Camera-type eye (tissue), 1 donor: ENCODE measurements at places on chromosomes 6 and 20. TPM values are rescaled to one million over a fixed set of nuclear protein-coding genes. Genes with fewer than 3 reads are reported as not detected.

ME1 gene
- 17.9 TPM for total RNA-seq

ULBP3 gene
- total RNA-seq: 4.2 TPM

MTG2 gene
- total RNA-seq: 26.1 TPM

CYB5R4 gene
- total RNA-seq: 17.2 TPM

MLN gene
- total RNA-seq: not detected

SMAP1 gene
- total RNA-seq: 41.5 TPM

BTNL2 gene
- total RNA-seq: not detected

LRRC1 gene
- 27.8 TPM for total RNA-seq

ESR1 gene
- 0.60 TPM for total RNA-seq

OR2H1 gene
- not detected for total RNA-seq

NKX2-2 gene
- total RNA-seq: not detected

TOX2 gene
- 3.3 TPM for total RNA-seq

ZGPAT gene
- 31.1 TPM for total RNA-seq

FAM162B gene
- 5.6 TPM for total RNA-seq

HTR1B gene
- 4.7 TPM for total RNA-seq

PDE10A gene
- 19.6 TPM for total RNA-seq

TREM2 gene
- 0.38 TPM for total RNA-seq

ANKRD66 gene
- total RNA-seq: not detected

SLC13A3 gene
- total RNA-seq: 10.1 TPM

PRDM13 gene
- total RNA-seq: 16.6 TPM

KIAA0408 gene
- total RNA-seq: 41.1 TPM

MAFB gene
- 13.4 TPM for total RNA-seq

POM121L2 gene
- total RNA-seq: not detected

NEDD9 gene
- 63.8 TPM for total RNA-seq

USP49 gene
- total RNA-seq: 21.3 TPM

PAQR8 gene
- total RNA-seq: 24.4 TPM

MOG gene
- total RNA-seq: 0.16 TPM

LPA gene
- 0.93 TPM for total RNA-seq

SPO11 gene
- total RNA-seq: not detected

NUS1 gene
- total RNA-seq: 27.1 TPM

FOXQ1 gene
- total RNA-seq: 2.7 TPM

MED20 gene
- total RNA-seq: 24.9 TPM

GPX5 gene
- not detected for total RNA-seq

PHF1 gene
- total RNA-seq: 40.9 TPM

GGTLC1 gene
- not detected for total RNA-seq

GTSF1L gene
- total RNA-seq: not detected

GRIK2 gene
- 88.6 TPM for total RNA-seq

PSORS1C2 gene
- not detected for total RNA-seq

TCP1 gene
- total RNA-seq: 163 TPM

DEFB124 gene
- not detected for total RNA-seq

ARMH2 gene
- total RNA-seq: not detected

PPP1R16B gene
- 7.5 TPM for total RNA-seq

GABRR1 gene
- 4.6 TPM for total RNA-seq

MROH8 gene
- total RNA-seq: 8.4 TPM

RAB32 gene
- 18.5 TPM for total RNA-seq

ATXN1 gene
- 66.1 TPM for total RNA-seq

PACRG gene
- total RNA-seq: 10.6 TPM

KIF25 gene
- total RNA-seq: not detected

COL21A1 gene
- 44.6 TPM for total RNA-seq

CYP39A1 gene
- total RNA-seq: 18.6 TPM

HLA-DPA1 gene
- total RNA-seq: 7.6 TPM

SMLR1 gene
- not detected for total RNA-seq

LY6G6C gene
- total RNA-seq: not detected

KIF13A gene
- total RNA-seq: 68.6 TPM

ABHD16B gene
- not detected for total RNA-seq

ULBP1 gene
- total RNA-seq: 0.60 TPM

BTN2A1 gene
- 15.9 TPM for total RNA-seq
